ENCODE measurements at places on chromosomes 3 and 15.
A peak's percentile ranks its signal among the peaks of the same experiment; 100 is the strongest.

- DNase-seq = no peak
Measured at GRCh38 chr15:99436542-99437314, 129.1 kb upstream of the MEF2A start.

GRCh38 chr15:56677271-56677670, 56.0 kb downstream of the ZNF280D start:
- peak; percentile 3 for DNase-seq

DNA sequence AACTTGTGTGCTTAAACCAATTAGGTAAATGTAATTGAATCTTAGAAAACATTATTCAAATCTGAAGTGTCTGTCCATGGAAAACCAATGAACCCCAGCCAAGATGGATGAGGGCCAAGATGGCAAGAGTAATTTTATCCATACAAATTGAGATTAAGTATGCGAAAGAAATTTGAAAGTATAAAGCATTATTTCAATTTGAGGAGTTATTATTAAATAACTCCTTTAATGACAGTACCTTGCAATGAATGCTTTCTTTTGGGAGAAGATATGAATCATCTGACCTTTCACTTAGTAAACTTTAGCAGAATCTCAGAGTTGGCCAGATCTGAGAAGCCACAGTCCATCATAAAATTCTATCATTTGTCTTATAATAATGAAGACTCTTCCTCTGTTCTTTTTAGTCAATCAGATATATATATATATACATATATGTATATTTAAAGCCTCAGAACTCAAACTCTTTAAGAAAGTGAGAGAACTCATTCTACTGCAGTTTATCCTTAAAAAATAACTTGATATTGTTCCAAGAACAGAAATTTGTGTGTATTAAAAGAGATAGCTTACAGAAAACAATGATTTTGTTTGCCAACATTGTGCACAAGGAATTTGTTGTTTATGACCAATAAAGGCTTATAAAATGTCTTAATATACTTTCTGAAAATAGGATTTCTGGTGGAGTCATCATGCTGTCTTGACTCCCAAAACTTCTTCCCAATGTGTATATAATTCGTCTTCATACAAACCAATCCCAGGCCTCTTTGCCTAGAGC, 434.8 kb upstream of the THBS1 start:
- DNase-seq = no peak

DNA sequence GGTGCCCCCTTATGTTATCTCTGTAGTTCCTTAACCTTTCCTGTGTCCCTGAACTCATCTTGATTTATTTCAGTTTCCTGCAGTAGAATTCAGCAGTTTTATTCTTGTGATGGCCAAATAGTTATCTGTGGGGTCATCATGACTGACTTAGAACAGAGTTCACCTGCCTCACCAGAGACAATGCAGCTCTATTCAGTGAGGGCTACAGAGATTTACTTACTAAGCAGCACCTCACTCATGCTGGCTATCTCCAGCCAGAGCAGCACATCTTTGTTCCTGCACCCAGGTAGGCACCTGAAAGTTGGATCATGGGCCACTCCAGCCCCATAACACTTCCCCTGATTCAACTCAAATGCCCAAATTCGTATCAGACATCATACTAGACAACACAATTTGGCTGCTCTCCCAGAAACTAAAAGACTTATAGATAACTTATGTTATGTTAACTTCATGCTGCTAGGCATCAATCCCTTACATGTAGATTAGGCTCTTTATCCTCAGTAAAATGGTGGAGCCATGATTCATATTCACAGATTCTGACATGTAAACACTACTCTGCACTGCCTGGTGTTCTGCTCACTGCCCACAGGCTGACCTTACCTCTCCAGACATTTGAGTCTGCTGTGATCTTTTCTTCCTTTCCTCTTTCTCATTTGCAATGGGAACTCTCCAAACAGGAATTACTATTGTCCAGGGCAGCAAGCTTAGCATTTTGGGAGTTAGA, 9.3 kb upstream of the GOLGB1 start:
- no peak for DNase-seq

GRCh38 chr15:86125775-86126174, 46.1 kb downstream of the AGBL1 start:
- no peak for DNase-seq
